ENCODE measurements at places on chromosomes 5 and 9.

GRCh38 chr5:141585594-141585993, 33.2 kb downstream of the DIAPH1 start:
- no peak for DNase-seq

DNA sequence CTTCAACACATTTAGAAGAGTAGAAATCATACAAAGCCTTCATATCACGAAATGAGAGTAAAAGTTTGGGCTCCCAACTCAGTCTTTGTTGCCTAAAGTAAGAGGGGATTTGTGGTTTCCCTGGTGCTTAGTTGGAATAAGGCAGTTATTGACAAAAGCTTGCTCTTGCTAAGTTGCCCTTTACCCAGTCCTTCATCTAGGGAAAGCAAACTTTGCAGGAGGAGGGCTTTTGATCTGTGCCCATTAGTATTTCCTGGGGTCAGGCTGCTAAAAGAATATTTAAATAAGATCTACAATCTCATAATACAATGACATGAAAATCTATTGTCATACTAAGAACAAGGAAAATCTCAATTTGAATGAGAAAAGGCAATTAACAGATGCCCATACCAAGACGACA, 84.1 kb upstream of the ACO1 start:
- DNase-seq: no peak

DNA sequence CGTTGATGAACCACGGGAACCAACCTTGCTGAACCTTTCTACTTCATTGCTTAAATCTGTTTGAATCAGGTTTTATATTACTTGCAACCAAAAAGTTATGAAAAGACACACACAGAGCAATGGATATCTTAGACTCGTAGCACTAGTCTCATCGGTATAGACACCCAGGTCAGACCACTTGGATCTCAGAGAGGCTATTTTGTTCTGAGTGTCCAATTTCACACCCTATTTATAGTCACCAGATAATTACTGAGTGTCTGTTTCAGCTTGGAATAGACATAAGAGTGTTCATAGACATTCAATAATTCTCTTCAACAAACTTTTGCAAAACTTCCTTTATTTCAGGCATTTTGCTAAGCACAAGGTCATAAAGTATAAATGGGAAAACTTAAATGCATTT, 145.4 kb upstream of the EGFLAM start:
- no peak for DNase-seq

GRCh38 chr9:98577446-98577845, 131.3 kb downstream of the GABBR2 start:
- DNase-seq: no peak

GRCh38 chr5:13252699-13253098, 691.8 kb downstream of the DNAH5 start:
- no peak for DNase-seq

DNA sequence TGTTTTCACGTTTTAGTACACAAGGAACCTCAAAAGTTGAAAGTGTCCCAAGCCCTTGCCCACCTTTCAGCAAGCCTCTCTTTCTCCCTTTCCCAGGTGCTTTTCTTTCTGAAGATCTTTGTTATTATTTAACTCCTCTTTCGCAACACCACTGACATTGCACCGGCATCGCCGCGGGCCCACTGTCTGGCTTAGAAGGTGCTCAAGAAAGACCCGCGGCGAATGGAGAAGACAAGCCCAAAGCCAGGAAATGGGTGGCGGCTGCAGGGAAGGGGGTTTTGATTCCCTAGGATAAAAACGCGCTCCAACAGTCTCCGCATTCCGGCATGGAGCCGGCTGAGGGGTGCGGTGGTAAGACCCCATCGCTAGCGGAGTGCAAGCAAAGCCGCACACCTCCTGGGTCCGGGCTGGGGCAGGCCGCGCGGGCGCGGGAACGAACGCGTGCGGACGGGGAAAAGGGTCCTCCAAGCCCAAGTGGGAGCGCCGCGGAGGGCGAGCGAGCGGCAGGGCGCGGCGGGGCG, 404 bp upstream of the AFAP1L1 start:
- peak; percentile 51 for DNase-seq

DNA sequence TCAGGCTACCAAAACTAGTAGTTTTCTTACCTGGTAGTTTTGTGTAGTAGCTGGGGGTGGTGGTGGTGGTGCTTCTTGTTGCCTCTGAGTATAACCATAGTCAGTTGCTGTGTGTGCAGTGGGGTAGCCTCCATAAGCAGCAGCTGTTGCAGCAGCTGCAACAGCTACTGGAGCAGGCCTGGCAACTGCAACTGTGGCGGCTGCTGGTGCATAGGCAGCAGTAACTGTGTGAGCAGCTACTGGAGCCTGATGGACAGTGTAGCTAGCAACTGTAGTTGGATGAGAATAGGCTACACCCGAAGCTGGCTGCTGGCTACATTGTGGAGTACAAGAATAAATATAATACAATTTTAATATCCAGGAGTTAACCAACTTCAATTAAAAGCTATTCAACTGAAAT, 24.7 kb downstream of the ZFR start:
- DNase-seq: no peak

GRCh38 chr5:10118150-10118549, 131.5 kb downstream of the ATPSCKMT start:
- DNase-seq: no peak

DNA sequence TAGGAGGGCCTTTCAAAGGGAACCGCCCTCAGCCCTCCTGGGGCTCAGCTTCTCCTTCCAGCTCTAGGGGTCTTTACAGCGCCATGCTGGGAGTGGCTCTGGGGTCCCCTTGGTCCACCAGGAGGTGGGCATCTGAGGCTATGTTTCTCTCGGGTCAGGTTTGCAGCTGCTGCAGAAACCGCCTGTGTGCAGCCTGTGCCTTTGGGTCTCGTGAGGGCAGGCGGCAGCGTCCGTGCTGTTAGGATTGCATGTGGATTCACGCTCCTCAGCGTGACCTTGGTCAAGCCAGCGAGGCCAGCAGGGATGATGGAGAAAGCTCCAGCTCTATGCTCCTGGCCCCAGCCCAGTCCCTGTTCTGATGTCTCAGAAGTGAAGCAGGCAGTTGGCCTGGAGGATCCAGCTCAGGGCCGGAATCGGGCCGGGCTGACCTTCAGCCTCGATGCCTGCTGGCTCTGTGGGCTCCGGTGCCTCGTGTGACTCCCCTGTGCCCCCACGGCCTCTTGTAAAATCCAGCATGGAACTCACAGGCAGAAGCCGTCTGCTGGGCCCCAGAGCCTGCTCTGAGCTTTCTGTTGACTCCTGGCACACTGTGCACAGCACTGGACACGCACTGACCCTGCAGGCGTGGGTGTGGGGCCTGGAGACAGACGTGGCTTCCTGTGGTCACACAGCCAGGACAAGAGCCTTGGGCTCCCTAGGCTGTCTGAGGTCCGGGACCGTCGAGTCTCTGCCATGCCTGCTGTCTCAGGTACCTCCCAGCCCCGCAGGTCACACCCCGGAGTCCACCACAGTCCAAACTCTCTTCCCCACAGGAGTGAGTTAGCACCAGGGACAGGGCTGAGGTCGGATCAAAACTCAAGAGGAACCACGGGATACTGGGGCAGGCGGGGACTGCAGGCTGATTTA, 54.3 kb downstream of the TRIP13 start:
- DNase-seq: no peak

- DNase-seq: no peak
Measured at GRCh38 chr9:75830303-75830702, 60.2 kb upstream of the PCSK5 start.

- no peak for DNase-seq
Measured at GRCh38 chr5:55708732-55709131, 3.4 kb downstream of the SLC38A9 start.

- DNase-seq: no peak
Measured at GRCh38 chr9:131579789-131580211, 34.5 kb downstream of the PRRT1B start.

DNA sequence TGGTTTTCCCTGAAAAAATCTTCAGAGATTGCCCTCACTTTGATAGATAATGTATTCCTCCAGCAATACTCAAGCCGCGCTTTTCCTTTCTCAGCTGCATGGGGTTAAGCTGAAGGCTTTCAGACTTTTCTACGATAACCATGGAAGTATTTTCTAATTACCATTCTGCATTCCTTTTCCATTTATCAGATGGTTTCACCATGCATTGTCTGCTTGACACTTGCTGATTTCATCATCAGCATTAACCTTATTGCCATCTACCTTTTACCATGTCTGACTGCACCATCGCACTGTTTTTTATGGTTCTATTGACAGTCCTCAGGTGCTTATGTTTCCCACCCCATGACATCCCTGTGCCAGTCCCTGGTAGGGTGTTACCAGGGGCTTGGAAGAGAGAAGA, 91.6 kb downstream of the DMAC1 start:
- no peak for DNase-seq

- no peak for DNase-seq
Measured at GRCh38 chr9:123343443-123344191, 12.4 kb upstream of the CRB2 start.

Data from ACHN (cell line).